ENCODE measurements at places on chromosomes 12 and 14. TPM values are rescaled to one million over a fixed set of nuclear protein-coding genes. Genes with fewer than 3 reads are reported as not detected.

Gene FGF23
- total RNA-seq, result not detected

Gene DDN
- total RNA-seq, result 11.1 TPM

Gene KRT3
- total RNA-seq, result not detected

Gene LAG3
- total RNA-seq, result not detected

Gene ZBTB1
- 39.6 TPM for total RNA-seq

Gene CARMIL3
- total RNA-seq, result 20.4 TPM

Gene PLEKHG7
- not detected for total RNA-seq

Gene GPR65
- total RNA-seq, result under 0.01 TPM

Gene GPRC5D
- not detected for total RNA-seq

Gene ADAM20
- 1.5 TPM for total RNA-seq

Gene SDS
- total RNA-seq, result not detected

Gene LTBP2
- 1.5 TPM for total RNA-seq

Gene DCN
- total RNA-seq, result 46.7 TPM

Gene RARG
- 1.7 TPM for total RNA-seq

Gene TAS2R42
- total RNA-seq, result not detected

Gene CPM
- 1.7 TPM for total RNA-seq

Gene SLC39A5
- 0.25 TPM for total RNA-seq

Gene ARL1
- 23.1 TPM for total RNA-seq

Gene KRT6A
- not detected for total RNA-seq

Gene OR4Q2
- not detected for total RNA-seq
